ENCODE measurements at places on chromosomes 6 and 20.
A peak's percentile ranks its signal among the peaks of the same experiment; 100 is the strongest.

GRCh38 chr20:8646033-8646441, 422.9 kb upstream of the PLCB4 start:
- DNase-seq: peak; percentile 81

GRCh38 chr6:32244946-32245398, 21.1 kb upstream of the NOTCH4 start:
- DNase-seq: peak; percentile 65

GRCh38 chr20:40806929-40807820, 118.1 kb upstream of the MAFB start:
- no peak for DNase-seq

GRCh38 chr6:77463861-77464494, 687 bp upstream of the HTR1B start:
- DNase-seq: no peak

- DNase-seq: no peak
These were observed 105.5 kb downstream of the PPP1R14C start for GRCh38 chr6:150248300-150248699.

GRCh38 chr6:166274739-166275370, 33.3 kb downstream of the PRR18 start:
- no peak for DNase-seq

DNA sequence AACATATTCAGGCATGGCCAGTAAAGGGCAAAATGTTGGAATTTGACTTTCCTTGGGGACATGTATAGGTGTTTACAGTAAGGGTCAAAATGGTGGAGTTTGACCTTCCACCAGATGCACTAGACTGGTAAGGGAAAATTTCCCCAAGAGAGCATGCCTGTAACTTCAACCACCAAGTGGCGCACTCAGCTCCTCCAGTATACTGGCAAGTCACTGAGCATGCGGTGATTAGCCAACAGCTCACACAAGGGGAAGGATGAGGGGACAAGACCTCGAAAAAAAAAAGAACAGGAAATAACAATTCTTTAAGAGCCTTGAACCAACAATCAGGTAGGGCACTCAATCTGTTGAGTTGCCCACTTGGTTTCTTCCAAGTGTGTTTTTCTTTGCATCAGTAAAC, 140.9 kb downstream of the EYS start:
- DNase-seq: no peak

- no peak for DNase-seq
These were observed 31.3 kb upstream of the BMP2 start for GRCh38 chr20:6735942-6736845.

GRCh38 chr6:80940571-80940970, 811.9 kb downstream of the TENT5A start:
- DNase-seq: no peak

GRCh38 chr6:120569714-120570113, 764.6 kb downstream of the TBC1D32 start:
- no peak for DNase-seq

DNA sequence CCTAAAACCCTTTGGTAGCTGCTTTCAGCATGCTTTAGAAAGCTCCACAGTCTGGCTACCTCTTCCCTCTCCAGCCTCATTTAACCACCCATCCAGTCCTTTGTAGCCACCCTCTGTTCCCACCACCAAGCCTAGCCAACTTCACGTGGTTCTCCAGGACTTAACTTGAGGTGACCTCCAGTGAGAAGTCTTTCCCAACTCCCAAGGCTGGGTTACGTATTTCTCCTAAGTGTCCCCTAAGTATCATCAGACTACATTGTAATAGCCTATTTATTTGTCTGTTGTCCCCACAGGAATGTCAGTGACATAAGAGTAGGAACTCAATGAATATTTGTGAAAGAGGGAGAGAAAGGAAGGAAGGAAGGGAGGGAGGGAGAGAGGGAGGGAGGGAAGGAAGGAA, 431.9 kb upstream of the JARID2 start:
- no peak for DNase-seq

GRCh38 chr20:18727032-18727508, 86.5 kb upstream of the SCP2D1 start:
- no peak for DNase-seq

DNA sequence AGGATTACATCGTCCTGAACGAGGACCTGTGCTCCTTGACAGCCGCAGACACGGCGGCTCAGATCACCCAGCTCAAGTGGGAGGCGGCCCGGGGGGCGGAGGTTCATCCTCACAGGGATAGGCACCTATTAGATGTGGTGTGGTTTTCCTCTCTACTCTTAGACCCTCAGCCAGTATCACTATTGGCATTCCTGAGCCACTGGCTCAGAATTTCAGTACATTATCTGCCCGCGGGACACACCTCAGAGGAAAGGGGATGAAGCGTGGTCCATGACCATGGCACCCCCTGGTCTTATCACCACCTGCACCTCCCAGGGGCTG, 34.6 kb upstream of the HLA-G start:
- no peak for DNase-seq

DNA sequence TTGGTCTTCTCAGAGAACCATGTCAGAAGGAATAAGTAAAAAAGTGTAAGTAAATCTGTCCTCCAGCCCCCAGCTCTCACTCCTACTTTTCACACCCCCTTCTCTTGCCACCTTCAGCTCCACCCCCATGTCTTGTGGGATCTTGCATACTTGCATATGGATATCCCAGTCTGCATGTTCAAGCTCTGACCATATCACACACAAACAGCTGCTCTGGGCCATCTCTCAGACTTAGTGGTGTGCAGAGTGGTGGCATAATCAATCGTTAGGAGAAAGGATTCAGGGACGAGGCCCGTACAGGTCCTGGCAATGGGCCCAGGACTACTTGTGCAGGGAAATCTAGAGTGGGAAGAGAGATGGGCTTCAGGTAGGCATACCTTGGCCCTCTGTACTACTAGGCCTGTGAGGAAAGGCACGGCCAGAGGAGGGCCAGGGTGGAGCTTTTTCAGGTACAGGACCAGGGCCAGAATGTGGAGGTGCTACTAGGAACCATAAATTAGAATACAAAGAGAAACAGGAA, 112.0 kb upstream of the SGK1 start:
- DNase-seq: no peak

- no peak for DNase-seq
These were observed 27.7 kb downstream of the ADNP start for GRCh38 chr20:50903353-50904051.

DNA sequence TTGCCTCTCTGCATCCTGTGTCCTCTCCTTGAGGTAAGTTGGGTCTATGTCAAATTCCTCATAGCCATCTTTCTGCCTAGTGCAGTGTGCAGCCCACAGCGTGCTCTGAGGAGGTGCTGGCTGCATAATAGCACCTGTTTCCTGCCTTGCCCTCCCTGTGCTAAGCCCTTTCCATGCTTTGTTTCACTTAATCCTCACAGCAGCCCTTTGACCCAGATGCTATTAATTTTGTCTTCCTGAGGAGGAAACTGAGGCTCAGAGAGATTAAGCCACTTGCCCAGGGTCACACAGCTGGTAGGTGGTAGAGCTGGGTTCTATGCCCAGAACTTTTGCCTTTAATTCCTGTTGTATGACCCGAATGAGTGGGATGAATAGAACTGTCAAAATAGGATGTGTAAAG, 13.5 kb downstream of the FAM83D start:
- no peak for DNase-seq

DNA sequence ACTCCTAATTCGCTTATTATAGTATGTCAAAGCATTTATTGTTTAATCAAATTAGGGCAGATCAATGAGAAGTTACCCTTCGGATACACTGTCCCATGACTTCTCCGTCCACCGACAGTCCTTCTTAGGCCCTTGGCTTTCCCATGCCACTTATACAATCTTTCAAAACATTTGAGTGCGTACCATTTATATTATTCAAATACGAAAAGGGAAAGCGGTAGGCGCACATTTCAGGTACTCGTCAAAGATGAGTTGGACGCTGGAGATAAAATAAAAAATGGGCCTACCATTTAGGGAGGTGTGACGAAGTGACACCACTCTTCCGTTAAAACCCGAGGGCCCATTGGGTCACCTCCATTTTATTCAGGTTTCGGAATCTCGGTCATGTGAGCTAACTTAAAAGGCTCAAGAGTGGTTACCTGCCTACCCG, 542 bp upstream of the AFG1L start:
- no peak for DNase-seq

- DNase-seq: no peak
These were observed 44.2 kb upstream of the CITED2 start for GRCh38 chr6:139418481-139419132.

- no peak for DNase-seq
These were observed 705.3 kb downstream of the KIF16B start for GRCh38 chr20:15867899-15868298.

- DNase-seq: peak; percentile 48
These were observed 70.4 kb downstream of the SLC22A23 start for GRCh38 chr6:3386374-3386857.

DNA sequence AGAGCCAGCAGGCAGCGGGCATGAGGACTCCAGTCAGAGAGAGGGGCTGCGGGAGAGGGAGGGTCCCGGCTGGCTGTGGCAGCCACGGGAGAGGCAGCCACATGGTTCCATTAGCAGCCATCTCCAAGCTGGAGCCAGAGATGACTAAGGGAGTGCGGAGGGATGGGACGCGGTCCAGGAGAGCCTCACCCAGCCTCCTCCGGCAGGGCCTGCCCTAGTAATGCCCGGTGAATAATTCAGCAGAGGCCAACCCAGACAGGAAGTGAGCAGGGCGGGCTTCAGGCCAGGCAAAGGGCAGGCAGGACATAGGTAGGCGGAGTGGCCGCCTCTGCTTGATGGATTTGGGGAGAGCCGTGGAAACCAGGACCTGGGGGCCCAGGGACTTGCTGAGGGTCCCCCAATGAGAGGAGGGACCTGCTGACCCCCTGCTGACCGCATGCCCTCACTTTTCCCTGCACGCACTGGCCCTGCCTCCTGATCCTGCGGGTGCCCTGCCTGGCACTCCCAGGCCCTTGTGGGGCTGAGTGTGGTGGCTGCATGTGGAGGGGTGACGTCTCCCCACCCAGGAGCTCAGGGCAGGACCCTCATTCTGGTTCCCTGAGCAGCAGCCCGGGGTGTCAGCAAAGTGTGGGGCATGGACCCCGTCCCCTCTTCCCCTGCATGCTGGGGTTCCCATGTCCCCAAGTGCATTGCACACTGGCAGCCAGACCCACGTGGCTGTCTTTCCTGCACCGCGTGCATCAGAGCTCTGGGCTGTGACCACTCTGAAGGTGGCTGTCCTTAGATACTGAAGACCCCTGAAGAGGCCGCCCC, 51.8 kb upstream of the SLCO4A1 start:
- DNase-seq: peak; percentile 99

GRCh38 chr6:35583893-35584688, 71.4 kb upstream of the TULP1 start:
- DNase-seq: peak; percentile 46
